ENCODE measurements at places on chromosomes 16 and 17.

- DNase-seq = no peak
These were observed 41.3 kb upstream of the ATP2A3 start for GRCh38 chr17:4005296-4006164.

GRCh38 chr17:76239538-76240274 is 587 bp downstream of the RNF157 start:
- DNase-seq = no peak

GRCh38 chr17:79977161-79977631 is 58.5 kb downstream of the TBC1D16 start:
- no peak for DNase-seq

DNA sequence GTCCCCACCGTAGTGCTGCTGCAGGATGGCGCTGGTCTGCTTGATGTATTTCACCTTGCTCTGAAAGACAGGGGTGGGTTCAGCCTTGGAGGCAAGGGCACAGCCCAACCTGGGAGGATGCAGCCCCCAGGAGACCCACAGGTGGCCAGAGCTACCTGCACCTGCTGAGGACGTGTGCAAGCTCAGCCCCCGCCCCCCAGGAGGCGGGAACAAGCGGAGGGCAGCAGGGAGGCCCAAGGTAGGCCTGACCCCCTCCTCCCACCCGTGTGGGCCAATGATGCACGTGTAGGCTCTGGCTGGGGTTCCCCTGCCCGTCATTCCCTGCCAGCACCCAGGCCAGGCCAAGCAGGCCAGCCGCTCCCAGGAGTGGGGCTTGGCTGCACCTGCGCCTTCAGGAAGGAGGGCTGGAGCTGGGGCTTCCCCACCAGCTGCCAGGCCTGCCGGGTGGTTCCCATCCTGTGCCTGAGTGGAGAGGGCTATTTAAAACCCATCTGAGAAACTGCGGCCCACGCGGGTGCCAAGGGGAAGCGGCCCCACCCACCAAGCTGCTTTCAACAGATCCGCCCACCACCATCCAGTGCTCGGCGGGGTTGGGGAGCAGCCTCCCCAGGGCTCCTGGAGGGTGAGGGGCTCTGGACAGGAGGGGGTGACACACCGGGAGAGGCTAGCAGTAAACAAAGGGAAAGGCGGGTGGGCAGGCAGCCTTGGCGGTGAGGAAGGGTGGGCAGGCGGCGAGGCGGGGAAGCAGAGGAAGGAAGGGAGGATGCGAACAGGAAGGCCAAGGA is 3.8 kb downstream of the NTHL1 start:
- DNase-seq = no peak

DNA sequence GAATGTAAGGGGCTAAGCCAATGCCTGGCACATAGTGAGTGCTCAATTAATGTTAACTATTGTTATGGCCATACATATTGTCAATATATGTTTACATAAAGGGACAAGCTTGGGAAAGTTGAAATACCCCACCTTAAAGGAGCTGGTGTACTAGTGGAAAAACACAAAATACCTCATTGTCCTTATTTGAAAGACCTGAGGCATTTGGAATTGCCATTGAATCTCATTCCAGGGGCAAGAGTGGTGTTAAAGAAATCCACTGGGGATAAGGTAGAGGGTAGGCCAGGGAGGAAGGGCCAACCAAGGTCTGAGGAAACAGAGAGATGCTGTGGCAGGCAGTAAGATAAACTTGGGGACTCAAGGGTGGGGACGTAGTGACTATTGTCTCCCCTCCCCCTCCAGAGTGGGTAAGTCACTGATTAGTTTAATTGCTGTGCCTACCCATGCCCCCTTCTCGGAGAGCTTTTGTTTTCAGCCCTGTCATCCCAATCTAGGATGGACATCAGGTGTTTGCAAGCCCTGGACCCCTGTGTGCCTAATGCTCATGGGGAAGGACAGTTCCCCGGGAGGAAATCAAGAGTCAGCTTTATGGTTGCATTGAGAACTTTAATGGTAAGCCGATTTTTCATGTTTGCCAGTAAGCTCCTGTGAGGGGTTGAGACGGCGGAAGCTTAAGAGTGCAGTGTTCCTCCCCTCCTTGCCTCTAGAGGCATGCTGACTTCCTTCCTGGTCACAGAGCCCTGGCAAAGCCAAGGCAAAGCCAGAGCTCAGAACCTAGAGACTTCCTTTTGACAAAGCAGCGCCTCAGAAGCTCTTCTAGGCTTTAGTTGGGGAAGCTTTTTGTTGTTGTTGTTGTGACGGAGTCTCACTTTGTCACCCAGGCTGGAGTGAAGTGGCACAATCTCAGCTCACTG is 2.5 kb upstream of the HEATR9 start:
- DNase-seq = peak; percentile 31

DNA sequence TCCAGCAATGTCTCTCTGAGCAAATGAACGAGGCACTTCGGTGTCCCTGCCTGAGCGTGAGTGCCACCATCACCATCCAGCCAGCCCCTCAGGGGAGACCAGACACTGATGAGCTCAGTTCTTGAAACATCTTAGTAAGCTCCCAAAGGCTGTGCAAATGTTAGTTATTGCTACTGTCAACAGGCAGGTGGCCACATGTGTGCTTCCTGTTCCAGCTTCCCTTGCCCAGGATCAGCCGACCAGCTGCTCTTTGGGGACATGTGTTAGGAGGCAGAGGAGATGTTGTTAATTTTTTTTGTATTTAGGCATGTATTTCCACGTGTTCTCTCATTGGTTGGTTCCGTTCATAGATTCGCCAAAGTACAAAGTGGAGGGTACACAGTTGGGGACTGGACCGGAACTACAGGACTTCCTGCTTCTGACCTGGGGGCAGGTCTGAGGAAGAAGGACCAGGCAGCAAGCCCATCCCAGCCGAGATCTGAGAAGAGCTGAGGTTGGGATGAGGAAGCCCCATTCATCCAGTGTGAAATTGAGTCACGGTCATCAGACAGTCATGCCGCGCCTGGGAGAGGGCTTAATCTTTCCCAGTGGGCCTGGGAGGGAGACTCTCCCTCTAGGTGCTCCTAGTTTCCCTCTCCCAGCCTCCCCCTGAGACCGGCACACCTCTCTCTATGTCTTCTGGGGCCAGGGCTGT is 3.8 kb downstream of the TTYH2 start:
- DNase-seq = no peak

DNA sequence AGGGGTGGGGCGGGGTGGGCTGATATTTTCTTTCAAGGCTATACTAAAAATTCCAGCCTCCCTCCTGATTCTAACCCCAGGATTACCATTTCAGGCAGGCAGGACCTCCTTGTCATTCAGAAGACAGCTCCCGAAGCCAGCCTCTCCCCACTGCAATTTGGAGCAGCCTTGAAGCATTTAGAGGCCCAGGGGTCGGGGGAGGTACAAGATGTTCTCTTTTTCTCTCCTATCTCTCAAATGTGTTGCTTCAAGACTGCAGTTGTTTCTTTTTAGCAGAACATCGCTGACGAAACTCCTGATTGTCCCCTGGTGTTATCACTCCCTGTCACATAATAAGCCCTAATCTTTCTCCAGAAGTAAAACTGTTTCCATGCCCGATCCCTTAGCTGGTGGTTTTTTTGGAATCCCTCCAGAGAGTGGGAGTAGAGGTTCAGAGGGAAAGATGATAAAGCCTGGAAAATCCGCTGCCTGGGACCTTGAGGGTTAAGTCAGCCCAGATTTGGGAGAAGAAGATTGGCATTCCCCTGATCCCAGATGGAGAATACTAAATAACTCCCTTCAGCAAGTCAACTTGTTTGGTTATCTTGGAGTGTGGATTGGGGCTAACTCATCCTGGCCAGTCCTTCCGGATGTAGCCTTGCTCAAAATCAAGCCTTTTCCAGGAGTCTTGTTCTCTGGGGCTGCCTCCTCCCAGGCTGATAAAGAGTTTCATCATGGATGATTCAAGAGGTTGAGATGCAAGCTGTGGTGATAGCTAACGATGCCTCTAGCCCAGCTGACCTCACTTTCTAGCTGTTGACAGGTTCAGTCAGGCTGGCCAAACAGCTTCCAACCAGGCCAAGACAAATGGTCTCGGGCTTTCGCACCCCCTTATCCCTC is 71.3 kb downstream of the SOX9 start:
- DNase-seq = no peak

- DNase-seq = no peak
These were observed 37.9 kb downstream of the GTF3C1 start for GRCh38 chr16:27511657-27512448.

DNA sequence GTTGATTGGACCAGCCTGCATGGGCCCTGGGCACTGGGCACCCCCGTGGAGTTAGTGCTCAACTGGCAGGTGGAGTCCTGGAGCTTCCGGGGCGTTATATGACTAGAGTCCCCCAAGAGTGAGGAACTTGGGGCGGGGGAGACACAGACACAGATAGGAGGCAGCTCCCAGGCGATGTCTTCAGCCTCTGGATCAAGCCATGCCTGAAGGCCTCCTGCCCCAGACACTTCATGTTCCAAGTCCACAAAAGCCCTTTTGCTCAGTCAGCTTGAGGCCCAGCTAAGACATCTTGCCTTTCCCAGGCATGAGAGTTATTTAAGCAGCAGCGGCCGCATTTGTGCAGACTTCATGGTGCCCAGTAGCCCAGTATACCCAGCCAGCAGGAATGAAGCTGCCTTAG is 136.6 kb upstream of the CIBAR2 start:
- no peak for DNase-seq

DNA sequence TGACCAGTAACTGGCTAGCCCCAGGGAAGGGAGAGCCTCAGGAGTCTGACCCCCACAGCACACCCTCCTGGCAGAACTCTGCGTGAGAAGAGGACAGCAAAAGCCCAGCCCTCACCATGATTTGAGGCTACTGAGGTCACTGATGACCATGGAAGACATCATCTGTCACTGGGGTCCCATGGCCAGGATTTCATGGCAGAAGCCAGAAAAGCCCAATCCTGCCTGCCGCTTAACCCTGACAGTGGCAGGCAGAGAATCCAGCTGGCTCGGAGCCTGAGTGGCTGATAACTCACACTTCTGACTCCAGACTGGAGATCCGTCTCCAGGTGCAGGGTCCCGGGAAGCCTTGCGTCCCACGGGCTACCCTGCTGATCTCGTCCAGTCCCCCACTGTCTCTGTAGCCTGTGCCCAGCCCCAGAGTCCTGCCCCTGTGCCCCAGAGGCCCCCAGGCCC is 17.5 kb downstream of the GRIN2C start:
- no peak for DNase-seq

DNA sequence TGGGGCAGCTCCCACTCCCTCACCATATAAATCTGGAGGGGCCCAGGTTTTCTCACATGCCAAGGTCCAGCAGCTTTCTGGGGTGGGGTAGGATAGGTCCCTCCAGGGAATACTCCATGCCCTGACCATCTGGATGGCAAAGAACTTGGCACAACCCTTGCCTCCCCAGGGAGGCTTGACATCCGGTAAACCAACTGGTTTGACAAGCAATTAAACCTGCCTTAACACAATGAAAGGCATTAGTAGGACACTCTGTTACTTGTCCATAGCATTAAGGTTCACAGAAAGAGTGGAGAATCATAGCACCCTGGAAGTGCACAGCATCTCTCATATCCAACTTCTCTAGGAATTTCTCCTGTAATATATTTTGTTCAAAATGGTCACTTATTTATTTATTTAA is 63.9 kb upstream of the MAF start:
- no peak for DNase-seq

GRCh38 chr17:33015716-33016346 is 24.2 kb downstream of the SPACA3 start:
- DNase-seq = no peak

DNA sequence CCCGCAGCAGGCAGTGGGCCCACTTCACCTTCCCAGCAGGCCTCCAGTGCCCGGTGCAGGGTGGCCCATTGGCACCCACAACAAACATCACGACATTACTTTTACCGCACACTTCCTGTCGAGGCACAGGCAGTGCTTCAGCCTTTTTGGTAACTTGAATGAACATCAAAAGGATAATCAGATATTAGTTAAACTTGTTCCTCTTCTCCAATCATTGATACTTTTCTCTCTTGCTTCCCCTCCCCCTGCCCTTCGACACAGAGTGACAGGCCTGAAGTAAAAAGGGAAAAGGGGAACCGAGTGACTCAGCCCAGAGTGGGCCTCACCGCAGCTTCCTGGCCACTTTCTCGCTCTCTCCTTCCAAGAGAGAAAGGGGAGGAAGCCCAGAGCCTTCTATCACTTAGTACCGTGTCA is 507.0 kb downstream of the MAF start:
- DNase-seq = no peak

DNA sequence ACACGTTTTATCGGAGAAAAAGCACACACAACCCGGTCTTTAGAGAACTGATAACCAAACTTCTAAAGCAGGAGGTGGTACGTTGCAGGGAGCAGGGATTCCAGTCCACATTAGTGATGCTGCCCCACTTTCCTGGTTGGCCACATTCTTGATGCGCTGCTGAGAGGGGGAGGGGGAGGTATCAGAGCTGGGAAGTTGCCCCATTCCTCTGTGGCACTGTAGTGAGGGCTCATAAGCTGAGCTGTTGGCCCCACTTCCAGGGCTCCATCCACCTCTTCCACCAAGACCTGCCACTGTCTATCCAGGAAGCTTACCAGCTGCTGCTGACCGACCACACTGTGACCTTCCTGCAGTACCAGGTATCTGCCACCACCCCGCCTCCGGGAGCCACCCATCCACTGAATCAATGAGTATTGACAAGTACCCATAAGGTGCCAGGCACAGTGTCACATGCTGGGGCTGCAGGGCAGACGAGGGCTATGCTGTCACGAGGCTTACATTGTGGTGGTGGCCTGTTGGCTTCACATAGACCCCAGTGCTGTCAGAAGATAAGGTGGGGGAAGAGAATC is 1.1 kb downstream of the TSEN54 start:
- DNase-seq = no peak

DNA sequence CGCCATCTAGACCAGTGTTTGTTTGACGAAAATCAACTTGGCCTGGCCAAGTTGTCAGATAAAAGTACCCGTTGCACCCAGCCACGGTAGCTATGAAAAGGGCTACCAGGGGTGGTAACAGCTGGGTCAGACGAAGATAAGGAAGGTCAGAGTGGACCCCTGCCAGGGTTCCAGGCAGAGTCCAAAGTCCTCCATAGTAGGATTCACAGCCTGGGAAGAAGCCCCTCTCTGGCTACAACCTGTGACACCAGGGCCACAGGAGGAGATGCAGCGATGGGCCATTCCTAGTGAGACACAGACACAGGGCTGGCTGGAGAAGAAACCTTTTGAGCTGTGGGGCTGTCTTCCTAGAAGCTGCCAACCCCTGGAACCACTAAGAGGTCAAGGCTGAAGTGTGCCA is 39.3 kb downstream of the MEAK7 start:
- no peak for DNase-seq

GRCh38 chr17:74779501-74779900 is 3.4 kb upstream of the NAT9 start:
- DNase-seq = no peak

GRCh38 chr17:30449480-30449879 is 27.7 kb upstream of the GOSR1 start:
- DNase-seq = no peak

Measured in D721Med (cell line).